LHCN-M2 (cell line): ENCODE measurements at places on chromosomes 6 and 20. TPM values are rescaled to one million over a fixed set of nuclear protein-coding genes. Genes with fewer than 3 reads are reported as not detected.

Gene TNFRSF21
- 3.1 TPM in 2 replicates for total RNA-seq

DNA sequence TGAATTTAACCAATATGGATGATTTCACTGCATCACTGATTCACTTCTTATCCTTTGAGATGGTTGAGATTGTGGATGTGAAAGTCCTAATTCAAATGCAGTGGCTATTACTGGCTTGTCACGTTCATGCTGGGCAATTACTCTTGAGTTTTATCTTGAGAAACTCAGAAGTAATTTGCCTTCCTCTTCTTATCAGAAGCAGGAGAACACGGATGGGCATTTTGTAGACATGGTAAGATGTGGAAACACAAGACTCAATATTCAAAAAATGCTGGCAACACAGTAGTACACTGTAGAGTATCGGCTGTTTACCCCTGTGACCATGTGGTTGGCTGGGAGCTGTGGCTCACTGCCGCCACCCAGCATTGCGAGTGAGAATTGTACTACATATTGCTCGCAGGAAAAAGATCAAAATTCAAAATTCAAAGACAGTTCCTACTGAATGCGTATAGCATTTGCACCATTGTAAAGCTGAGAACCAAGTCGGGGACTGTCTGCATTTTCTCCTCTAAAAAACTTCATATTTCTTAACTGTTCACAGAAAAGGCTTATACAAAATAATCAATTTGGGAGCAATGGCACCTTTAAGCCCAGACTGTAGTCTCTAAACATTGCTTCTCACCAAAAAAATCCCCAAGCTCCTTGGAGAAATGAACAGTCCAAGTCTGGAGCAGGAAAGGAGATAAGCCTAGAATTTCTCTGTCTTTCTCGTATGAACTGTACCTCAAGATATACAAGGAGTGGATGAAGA lies 61.9 kb upstream of the ELOVL5 start:
- peak; percentile 47 for DNase-seq

GRCh38 chr6:111032484-111033140 lies 50.8 kb downstream of the RPF2 start:
- no peak for DNase-seq

Gene SAPCD1
- total RNA-seq = 1.5 and 2.7 TPM in 2 replicates
